ENCODE measurements at places on chromosomes 6 and 20.

DNA sequence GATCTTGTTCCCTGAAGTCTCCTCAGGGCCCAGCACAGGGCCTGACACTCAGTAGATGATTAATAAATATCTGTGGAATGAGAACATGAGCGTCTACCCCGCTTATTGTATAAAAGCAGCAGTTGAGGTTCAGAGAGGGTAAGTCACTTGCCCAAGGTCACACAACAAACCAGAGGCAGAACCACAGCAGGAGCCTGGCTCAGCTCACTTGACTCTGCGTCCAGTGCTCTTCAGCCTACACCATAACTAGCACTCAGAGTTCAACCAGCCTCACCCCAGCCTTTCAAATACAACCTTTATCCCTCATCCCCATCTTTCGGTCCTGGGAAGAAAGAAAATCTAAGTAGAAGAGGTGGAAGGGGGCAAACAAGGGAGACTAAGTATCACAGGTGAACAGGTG is 24.9 kb upstream of the NOL4L start:
- DNase-seq = no peak

- DNase-seq = no peak
Observed at GRCh38 chr6:163170294-163170883, 244.1 kb upstream of the QKI start.

DNA sequence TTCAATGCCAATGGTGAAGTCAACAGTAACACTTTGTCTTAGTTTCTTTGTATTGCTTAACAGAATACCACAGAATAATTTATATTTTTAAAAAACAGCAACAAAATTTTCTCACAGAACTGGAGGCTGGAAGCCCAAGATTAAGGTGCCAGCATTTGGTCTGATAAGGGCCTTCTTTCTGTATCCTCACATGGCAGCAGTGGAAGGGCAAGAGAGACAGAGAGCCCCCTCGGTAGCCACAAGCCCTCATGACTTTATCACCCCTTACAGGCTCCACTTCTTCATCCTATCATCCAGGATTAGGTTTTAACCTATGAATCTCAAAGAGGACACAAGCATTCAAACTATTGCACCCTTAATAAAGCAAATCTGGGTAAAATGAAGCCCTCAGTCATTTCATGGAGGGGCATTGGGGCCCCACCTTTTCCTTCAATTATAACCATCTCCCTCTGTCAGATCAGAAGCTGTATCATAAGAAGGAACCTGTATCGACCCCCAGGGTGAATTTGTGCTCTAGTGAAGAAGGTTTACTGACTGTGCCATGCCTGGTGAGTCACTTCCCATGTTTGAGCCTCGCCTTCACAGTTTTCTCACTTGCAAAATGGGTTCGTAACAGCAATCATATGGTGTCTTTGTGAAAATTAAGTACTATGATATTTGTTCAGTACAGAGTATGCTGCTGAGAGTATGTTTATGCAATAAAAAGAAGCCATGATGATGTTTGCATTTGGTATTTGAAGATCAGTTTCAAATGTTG is 178.2 kb downstream of the LRFN2 start:
- no peak for DNase-seq

- DNase-seq = no peak
Observed at GRCh38 chr20:34604980-34605788, 46.7 kb downstream of the MAP1LC3A start.

GRCh38 chr6:128885381-128885780 is 2.4 kb downstream of the LAMA2 start:
- DNase-seq = no peak

DNA sequence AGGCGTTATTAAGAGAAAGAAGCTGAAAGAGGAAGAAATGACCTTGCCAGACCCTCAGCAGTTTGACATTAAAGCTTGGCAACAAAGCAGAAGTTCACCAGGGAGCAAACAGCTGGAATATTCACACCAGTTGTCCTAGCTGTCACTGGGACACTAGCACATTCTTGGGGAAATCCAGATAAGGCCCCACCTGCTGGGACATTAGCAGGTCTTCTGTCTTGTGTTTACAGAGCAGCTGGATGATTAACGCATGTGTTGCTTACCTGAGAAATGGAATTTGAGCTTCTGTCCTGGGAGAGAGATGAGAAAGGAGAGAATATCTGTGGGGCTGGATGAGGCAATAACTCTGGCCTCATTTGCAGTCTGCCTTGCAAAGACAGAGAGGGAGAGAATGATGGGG is 137.6 kb upstream of the RIN2 start:
- DNase-seq = no peak

GRCh38 chr6:98777762-98778161 is 56.6 kb upstream of the POU3F2 start:
- no peak for DNase-seq

DNA sequence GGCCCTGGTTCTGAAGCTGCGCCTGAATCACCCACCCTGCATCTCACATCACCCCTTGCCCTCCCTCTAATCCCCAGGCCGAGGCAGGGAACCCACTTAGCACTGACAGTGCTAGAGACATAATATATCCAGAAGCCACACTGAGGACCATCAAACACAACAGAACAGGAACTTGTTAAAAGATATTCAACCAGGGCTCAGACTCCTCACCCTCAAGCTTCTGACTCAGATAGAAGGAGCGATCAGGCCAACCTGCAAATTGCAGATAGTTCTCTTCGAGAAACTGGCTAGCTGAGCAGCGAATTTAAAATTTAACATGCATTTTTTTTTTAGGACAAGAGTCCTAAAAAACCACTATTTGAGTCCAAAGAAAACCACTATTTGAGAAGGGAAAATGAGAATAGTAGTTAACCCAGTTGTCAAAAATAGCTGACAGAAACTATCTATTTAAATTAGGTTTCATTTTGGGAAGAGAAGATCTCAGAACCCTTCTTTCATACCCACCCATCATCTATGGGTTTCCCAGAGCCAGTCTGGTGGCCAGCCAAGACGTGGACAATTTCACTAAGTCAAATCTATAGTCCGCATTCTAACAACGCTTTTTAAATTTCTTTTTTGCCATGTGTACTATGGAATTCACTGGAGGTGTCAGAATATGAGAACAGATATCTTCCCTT is 95.6 kb downstream of the OPRM1 start:
- DNase-seq = no peak

DNA sequence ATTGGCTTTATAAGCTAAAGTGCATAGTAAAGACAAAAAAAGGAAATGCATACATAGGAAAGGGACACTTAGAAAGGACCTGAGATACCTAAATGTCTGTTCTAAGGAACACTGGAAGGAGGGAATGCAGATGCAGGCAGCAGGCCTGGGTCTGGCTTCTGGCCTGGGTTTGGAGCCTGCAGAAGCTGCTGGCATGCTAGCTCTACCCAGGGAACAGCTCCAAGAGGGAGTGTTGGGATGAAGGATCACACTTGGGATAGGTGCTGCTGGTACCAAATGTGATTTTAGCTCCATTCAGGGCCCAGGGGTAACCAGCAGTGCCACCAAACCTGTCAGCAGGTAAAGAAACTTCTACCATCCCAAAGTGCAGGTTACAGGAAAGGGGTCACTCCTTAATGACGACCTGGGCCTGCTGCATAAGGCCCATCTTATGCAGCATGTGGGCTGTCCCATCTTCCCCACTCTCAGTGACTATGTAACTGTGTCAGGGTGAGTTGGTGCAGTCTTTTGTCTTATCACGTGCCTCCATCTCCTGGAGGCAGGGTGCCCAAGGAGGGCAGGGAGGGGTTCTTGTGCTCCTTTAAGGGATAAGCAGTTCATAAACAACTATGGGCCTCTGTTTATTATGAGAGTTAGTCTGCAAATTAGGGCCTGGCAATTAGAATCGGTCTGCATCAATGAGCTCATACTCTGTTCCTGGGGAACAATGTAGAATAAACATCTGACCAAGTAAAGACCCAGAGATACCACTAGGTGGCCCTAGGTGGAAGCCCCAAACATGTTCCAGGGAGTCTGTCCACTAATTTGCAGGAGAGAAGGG is 26.9 kb downstream of the DDX27 start:
- no peak for DNase-seq

- DNase-seq = no peak
Observed at GRCh38 chr6:7905416-7905815, 5.2 kb downstream of the TXNDC5 start.

DNA sequence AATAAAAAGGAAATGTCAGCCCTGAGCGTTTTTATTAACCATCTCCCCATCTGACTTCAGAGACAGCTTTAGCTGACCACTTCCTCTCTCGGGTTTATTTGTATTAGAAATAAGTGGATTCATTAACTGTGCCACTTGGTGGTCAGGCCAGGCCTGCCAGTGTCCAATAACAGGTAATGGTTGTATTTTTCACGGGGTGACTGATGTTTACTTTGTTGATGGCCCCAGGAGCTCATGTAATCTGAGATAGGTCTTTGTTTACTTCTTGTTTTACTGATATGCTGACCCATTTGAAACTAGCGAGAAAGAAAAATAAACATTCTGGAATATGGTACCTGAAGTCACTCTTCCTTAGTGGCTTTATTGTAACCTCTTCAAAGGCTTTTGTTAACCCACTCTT is 504.3 kb upstream of the SLC35B3 start:
- no peak for DNase-seq

GRCh38 chr20:23222531-23223200 is 127.9 kb upstream of the NXT1 start:
- DNase-seq = no peak

DNA sequence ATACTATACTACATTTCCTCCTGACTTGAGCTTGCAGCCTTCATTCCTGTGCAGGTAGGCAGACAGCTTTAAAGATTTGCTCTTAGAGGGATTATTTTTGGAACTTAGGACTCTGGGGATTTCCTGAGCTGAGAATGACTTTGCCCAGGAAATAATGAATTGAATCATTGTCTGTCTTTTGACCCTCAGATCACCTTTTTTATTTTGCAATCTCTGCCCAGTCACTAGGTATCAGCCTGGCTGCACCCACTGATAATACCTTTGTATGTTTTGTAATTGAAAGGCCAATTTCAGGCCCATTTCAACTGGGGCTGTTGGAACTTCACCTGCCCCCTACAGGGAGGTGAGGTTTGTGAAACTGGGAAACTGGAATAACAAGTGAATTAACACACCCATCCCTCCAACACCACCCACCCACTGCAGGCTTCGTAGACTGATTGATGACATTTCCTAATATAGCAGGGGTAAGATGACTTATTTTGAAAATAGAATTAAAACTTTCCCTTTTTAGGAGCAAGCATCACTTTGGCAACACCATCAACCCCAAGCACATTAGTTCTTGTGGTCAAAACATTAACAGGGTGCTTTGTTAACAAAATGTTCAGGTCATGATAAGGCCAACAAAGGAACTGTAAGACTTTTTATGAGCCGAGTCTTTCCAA is 157.1 kb upstream of the CENPW start:
- no peak for DNase-seq

GRCh38 chr6:131065112-131065823 is 2.2 kb upstream of the EPB41L2 start:
- DNase-seq = no peak

- DNase-seq = no peak
Observed at GRCh38 chr6:137402143-137402680, 92.0 kb downstream of the OLIG3 start.

- no peak for DNase-seq
Observed at GRCh38 chr6:168106633-168107005, 27.6 kb upstream of the FRMD1 start.

- no peak for DNase-seq
Observed at GRCh38 chr20:33893314-33893713, 82.2 kb downstream of the CHMP4B start.

GRCh38 chr6:156970595-156971112 is 193.5 kb downstream of the ARID1B start:
- no peak for DNase-seq

GRCh38 chr20:53621482-53622246 is 28.0 kb upstream of the ZNF217 start:
- peak; percentile 64 for DNase-seq

- no peak for DNase-seq
Observed at GRCh38 chr6:24740861-24741260, 21.9 kb upstream of the C6orf62 start.

DNA sequence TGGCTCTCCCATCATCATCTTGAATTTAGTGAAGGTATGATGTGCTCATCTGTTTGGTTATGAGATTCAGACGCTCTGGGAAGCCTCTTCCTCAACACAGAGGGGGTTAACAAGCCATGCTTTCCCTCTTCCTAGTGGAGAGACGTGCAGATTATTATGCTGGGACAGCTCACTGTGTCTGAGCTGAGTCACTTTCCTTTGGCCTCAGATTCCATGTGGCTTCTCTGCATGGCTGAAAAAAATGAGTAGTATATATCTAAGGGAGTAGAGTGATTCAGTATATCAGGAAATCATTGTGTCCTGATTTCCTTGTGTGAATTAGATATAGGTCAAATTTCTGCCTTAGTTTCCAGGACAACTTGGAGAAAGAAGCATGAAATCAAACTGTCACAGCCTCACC is 52.6 kb downstream of the FIG4 start:
- no peak for DNase-seq

- no peak for DNase-seq
Observed at GRCh38 chr6:98836025-98836961, 1.9 kb downstream of the POU3F2 start.

GRCh38 chr20:37356387-37356786 is 10.4 kb downstream of the SRC start:
- no peak for DNase-seq

- no peak for DNase-seq
Observed at GRCh38 chr6:162713974-162714780, 13.4 kb downstream of the PRKN start.

- no peak for DNase-seq
Observed at GRCh38 chr6:91482498-91482897, 895.6 kb upstream of the MAP3K7 start.

GRCh38 chr20:12372557-12372956 is 454.9 kb downstream of the BTBD3 start:
- no peak for DNase-seq

DNA sequence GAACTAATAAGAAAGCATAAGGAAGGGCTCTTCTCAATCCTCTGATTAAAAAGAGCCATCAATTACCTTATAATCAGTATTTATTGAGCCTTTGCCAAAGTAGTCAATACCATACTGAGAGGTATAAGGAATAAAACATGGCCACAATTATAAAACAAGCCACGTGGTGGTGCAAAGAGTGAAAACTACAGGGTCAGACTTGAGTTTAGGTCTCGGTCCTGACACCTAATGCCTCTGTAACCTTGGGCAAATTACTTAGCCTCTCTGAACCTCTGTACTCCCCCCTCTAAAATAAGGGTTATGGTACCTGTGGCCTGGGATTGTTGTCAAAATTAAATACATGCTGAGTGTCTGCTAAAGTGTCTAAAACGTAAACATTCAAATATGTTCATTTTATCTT is 11.8 kb downstream of the TRIM10 start:
- DNase-seq = no peak

DNA sequence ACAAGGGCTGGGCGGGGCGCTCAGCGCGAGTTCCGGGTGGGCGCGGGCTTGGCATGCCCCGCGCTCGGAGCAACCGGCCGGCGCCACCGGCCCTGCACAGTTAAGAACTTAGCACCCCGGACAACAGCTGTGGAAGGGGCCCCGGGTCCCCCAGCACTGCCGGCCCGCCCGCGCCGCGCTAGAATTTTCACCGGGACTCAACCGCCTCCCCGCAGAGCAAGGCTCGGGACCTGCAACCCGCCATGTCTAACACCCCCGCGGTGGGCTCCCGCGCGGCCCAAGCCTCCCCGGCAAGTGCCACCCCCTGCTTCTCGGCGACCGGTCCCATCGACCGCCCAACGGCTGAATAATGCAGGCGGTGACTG is 5.2 kb upstream of the PSMG4 start:
- DNase-seq = no peak
